ENCODE measurements at places on chromosomes 1 and 21. TPM values are rescaled to one million over a fixed set of nuclear protein-coding genes. Genes with fewer than 3 reads are reported as not detected.
A peak's percentile ranks its signal among the peaks of the same experiment; 100 is the strongest.

- DNase-seq: no peak
Measured at GRCh38 chr1:68624233-68624632, 127.4 kb upstream of the DEPDC1 start.

DNA sequence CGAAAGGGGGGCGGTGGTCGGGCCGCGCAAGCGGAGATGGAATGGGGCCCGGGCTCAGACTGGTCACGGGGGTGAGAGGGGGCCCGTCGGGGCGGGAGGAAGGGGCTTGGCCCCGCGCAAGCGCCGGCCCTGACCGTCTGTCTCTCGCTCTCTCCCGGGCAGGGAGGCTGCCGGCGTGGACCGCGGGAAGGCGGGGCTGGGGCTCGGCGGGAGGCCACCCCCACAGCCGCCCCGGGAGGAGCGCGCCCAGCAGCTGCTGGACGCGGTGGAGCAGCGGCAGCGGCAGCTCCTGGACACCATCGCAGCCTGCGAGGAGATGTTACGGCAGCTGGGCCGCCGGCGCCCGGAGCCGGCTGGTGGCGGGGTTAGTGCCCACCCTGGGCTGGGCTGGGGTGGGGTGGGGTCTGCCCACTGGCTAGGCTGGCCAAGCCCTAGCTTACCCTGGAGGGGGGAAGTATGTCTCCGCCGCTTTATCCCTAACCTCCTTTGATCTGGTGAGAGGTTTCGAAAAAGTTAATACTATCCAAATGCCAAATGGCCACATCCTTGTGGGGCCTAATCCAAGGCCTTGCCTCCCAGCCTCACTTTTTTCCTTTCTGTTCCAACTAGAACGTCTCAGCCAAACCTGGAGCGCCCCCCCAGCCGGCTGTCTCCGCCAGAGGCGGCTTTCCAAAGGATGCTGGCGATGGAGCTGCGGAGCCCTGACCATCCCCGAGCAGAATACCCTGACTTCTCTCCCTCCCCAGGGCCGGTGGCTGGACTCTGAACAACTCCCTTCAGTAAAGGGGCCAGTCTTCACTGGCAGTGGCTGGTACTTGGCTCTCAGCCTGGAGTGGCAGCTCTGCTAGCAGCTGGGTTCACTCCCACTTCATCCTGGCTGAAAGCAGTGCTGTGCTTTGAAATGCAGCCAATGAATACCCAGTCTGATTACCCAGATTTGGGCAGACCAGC lies 636 bp upstream of the YRDC start:
- peak; percentile 30 for DNase-seq

- no peak for DNase-seq
Measured at GRCh38 chr1:189859385-189859977, 618.2 kb downstream of the BRINP3 start.

CBR3 gene
- total RNA-seq: 4.8 TPM

DNA sequence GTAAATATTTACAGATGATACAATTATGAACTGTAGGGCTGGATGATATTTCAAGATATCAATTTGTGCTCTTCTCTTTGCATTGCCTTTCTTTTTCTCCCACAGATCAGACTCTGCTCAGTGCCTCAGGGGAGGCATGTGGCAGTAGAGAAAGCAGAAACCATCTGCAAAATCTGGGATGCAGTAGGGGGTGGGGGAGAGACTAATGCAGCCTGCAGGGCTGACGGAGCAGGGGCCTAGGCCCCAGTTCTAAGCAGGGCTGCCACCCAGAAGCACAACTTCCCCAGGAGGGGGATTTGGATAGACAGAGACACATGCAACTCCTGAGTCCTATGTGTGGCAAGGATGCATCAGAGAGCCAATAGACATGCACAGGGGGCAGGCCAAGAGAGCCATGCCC lies 511.6 kb downstream of the SMYD3 start:
- DNase-seq: no peak

DNA sequence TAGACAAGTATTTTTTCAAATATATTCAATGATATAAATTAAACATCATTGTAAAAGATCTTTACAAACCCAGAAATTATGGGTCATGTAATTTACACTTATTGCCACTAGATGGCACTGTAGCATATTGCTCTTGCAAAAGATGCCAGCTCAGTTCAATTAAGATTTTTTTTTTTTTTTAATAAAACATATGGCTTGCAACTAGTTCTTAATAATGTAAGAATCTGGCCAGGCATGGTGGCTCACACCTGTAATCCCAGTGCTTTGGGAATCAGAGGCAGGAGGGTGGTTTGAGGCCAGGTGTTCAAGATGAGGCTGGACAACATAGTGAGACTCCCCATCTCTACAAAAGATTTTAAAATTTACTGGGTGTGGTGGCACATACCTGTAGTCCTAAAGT lies 49.4 kb upstream of the DESI2 start:
- DNase-seq: no peak

LCE1B gene
- total RNA-seq: not detected

MEAF6 gene
- total RNA-seq: 74.2 TPM

DNA sequence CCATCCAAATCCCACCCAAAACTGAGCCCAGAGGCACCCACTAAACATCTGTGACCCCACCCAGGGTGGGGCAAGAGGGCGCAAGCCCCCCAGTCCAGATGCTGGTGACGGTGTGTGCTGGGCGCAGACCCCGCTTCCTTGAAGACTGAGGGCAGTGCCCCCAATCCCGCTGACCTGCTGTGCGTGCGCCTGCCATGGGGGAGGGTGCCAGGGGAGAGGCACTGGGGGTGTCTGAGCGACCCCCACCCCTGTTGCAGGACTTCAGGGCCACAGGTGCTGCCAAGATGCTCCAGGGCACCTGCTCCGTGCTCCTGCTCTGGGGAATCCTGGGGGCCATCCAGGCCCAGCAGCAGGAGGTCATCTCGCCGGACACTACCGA lies 13.3 kb downstream of the COL6A2 start:
- no peak for DNase-seq
